Brain (organoid and tissue), 16 donors: ENCODE measurements at places on chromosomes 3 and 15. TPM values are rescaled to one million over a fixed set of nuclear protein-coding genes. Genes with fewer than 3 reads are reported as not detected.

RAB6B gene
- polyA plus RNA-seq: 57.4 TPM

TRPC1 gene
- 2.9 TPM for polyA plus RNA-seq

SLC12A6 gene
- 24.7 TPM for polyA plus RNA-seq

EPHB1 gene
- polyA plus RNA-seq: 3.4 TPM

GRCh38 chr3:175430983-175431773 is 572.0 kb downstream of the NAALADL2 start:
- DNase-seq: no peak

GRCh38 chr3:133136114-133137041 is 98.2 kb downstream of the TMEM108 start:
- DNase-seq: no peak

DNA sequence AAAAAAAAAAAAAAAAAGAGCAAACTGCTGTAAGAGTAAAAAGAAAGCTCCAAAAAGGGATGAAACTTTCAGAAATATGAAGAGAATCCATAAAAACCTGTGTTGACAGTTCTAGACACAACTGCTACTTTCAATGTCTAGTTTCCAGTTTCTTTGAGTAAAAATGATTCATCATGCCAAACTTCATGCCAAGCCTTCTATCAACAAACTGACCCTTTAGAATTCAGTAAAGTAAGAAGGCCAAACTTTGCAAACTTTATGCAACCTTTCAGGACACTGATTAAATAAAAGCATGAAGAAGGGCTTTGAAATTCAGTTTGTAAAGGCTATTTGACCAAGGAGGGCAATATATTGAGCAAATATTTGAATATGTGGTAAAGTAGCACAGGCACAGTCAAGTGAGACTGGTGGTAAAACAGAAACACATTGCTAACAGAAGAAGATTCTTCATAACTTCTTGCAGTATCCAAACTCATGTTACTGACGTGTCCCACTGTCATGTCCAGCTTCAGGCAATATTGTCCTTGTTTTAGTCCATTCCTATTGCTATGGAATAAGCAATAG is 56.3 kb upstream of the CFAP20DC start:
- DNase-seq: no peak
